Activated gamma-delta T cell treated with Interleukin-2 at 50 U/mL for 16 hours (primary cell): ENCODE measurements at places on chromosomes 4 and X.

DNA sequence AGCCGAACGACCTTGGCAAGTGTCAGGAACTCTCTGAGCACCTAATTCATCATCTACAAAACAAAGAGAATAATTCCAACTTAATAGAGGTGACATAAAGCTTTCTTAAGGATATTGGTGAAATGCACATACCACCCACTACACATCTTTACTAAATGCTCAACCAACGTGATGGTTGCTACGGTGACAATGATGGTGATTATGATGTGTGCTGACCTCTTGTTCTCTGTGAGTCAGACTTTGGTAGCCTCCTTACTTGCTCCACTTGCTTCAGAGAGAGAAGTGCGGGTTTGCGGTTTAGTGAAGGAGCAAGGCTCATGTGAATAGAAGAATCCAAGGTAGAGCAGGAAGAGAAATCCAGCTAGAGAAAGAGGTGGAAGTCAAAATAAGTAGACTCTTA lies 52.8 kb upstream of the CLNK start:
- no peak for DNase-seq

GRCh38 chrX:118337687-118338086 lies 8.2 kb upstream of the WDR44 start:
- DNase-seq, result no peak

DNA sequence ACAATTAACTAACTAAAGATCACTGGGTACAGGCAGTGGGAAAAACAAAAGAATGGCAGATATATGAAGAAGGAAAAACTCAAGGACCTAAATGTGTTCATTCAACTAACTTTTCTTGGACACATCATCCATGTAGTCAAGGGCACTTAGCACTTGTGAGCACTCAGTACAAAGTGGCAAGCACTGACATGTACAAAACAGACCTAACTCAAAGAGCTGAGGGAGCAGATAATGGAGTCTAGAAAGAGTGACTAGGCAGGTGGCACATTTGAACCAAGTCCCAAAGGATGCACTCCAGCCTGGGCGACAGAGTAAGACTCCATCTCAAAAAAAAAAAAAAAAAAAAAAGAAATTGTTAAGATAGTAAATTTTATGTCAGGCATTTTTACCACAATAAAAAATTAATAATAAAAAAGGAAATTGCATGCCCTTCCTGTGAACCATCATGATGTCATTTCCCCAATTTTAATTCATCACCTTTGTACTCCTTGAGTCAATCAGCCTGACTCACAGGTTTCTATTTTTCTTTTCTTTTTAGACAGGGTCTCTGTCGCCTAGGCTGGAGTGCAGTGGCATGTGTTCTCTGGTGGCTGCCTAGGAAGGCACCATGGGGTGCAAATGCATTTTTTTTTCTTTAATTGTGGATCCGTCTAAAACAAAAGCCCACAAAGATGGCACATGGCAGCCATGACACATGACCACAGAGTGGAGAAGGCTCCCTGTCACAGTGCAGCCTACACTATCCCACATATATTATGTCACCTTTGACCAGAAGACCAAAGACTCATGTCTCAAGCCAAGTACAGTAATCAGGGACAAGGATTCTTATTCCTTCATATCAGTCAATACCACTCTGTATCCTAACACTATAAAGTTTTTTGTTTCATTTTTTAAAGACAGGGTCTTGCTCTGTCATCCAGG lies 91.9 kb downstream of the CHST7 start:
- DNase-seq, result no peak

DNA sequence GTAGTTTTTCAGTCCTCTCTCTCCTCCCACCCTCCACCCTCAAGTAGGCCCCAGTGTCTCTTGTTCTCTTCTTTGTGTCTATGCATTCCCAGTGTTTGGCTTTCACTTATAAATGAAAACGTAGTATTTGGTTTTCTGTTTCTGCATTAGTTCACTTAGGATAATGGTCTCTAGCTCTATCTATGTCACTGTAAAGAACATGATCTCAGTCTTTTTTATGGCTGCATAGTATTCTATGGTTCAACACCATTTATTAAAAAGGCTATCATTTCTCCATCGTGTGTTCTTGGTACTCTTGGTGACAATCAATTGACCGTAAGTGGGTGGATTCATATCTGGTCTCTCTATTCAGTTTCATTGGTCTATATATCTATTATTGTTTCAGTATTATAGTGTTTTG lies 18.7 kb upstream of the IL2 start:
- DNase-seq, result no peak

DNA sequence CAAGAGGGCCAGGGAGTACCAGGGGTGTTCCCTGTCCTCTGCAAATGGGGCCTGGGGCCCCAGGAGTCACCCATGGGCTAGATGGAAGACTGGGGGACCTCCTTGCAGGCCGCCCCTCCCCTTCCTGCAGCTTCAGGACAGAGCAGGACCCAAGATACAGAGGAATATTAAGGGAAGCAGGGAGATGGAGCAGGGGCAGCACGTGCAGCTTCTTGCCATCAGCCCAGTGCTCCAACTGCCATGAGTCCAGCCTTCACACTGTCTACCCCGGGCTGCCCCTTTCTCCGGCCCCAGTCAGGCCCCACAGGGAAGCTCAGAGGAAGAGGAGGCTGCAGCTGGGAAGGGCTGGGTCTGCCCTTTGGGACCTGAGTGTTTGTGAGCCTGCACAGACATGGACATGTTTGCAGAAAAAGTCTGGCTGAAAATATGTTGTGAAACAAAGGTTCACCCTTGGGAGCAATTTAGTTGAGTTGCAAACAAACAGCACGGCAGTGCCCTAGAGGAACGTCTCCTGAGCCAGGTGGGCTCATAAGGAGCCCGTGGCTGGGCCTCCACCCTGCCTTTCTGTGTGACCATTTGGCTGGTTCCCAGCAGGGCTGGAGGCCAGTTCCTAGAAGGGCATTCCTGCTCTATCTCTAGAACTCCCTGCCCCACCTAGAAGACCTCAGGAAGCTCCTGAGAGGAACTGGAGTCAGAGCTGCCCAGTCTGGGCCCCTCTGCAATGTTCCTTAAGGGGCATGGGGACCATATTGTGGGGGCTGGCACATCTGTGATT lies 8.9 kb downstream of the FATE1 start:
- DNase-seq, result no peak
